ENCODE measurements at places on chromosomes 13 and 19.
A peak's percentile ranks its signal among the peaks of the same experiment; 100 is the strongest.

- DNase-seq: peak; percentile 91
These were observed 13.9 kb upstream of the CACNG6 start for GRCh38 chr19:53977429-53977990.

- peak; percentile 31 for DNase-seq
These were observed 1337.3 kb downstream of the PCDH9 start for GRCh38 chr13:65892859-65893258.

GRCh38 chr19:17555480-17555928, at the start of gene COLGALT1:
Gene COLGALT1, plus strand, starts transcription at chr19:17555649. Its CDS starts 65 bp downstream, at chr19:17555714.
- DNase-seq: peak; percentile 96

DNA sequence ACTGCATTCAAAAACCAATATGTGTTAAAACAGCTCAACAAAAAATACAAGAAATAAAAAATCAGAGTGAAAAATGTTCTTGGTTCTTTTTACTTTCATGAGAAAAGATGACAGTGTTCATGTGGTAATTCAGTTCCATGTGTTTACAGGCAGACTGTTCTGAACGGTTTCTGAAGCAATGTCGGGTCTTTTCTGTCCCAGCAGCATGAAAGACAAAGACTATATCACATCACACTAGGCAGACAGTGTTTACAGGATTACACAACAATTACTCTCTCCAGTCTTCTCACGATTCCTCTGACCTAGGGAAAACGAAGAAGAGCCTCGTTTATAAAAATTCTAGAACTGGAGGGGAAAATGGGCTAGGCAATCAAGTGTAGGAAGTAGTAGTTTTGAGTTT, 83.4 kb downstream of the UBL3 start:
- DNase-seq: no peak

DNA sequence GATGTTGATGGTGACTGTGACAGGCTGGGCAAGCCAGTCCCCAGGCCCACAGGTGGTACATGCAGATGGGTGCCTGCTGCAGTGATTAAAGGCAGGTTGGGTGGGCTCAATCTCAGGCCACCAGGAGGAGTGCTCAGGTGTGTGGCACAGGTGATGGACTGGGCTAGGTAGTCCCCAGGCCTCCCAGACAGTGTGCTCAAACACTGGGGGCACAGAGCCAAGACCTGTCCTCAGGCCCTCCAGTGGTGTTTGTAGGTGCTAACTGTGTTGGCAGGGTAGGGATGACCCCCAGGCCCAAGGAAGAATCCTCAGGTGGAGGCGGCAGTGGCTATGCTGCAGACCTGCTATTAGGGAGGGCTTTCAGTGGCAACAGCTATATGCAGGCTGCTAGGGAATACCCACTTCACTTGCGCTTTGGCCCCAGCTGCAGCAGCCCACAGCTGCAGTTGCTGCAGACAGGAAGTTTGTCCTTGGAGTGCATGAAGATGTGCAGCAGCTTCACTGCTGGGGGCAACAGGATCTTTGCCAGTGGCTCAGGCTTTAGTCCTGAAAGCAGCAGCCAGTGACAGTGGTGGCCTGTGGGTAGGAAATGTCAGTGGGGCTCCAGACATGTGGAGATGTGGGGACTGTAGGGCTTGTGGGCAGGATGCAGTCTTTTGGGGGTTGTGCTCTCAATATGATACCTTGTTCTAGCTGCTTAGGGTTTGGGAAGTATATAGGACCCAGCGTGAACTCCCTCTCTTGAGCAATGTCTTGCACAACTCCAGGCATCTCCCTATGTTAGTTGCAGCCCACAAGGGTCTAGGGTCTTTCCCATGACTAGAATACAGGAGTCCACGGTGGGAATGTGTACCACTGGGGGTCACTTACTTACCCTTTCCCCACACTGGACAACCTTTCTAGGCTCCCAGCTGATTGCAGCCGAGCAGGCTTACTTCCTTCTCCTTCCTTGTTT, 54.1 kb upstream of the MLNR start:
- DNase-seq: no peak

All from PC-3 (cell line).